Glutamatergic neuron (in vitro differentiated cells): ENCODE measurements at places on chromosomes 11 and 22.

DNA sequence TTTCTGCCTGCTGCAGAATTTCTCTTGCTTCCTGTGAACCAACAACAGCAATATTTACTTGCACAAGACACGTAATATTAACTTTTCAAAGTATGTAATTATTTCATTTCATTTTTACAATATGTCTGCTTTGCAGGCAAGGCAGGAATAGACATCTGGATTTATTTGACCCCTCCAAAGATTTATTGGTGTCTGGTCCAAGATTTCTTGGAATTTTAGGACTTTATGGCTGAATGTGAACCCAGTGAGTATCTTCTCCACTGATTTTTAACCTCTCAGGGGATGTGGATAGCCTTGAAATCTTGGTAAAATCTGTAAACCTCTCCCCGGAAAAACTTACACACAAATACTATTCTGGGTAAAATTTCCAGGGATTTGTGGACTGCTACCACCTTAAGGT lies 61.5 kb downstream of the PKNOX2 start:
- DNase-seq, result no peak

GRCh38 chr11:134951305-134951700 lies 539.3 kb upstream of the B3GAT1 start:
- DNase-seq, result no peak

DNA sequence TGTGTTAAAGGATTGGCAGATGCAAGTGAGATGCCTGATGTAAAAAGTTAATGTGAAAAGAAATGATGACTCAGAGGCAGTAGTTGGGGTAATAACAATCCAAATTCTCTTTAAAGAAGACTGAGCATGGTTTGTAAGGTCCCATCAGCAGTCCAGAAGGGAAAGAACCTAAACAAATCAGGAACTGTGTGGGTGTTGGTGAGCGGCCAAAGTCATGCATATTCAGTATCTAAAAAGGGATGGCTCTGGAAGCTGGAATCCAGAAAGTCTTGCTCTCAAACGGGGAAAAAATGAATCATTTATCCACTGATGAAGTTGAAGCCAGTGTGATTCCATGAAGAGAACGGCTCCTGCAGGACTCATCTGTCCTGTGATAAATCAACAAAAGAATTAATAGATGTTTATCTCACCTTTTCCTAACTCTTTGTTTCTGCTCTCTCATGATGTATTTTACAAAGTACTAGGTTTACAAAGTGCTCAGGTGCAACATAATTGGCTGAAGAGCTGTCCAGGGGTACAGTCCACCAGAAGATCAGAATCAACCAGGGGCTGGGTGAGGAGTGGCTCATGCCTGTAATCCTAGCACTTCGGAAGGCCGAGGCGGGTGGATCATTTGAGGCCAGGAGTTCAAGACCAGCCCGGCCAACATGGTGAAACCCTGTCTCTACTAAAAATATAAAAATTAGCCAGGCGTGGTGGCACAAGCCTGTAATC lies 20.5 kb upstream of the SORL1-AS1 start:
- no peak for DNase-seq

- no peak for DNase-seq
Measured at GRCh38 chr11:68418648-68419047, 41.9 kb upstream of the PPP6R3 start.

- no peak for DNase-seq
Measured at GRCh38 chr11:5713695-5714094, 22.6 kb upstream of the OR56B1 start.

DNA sequence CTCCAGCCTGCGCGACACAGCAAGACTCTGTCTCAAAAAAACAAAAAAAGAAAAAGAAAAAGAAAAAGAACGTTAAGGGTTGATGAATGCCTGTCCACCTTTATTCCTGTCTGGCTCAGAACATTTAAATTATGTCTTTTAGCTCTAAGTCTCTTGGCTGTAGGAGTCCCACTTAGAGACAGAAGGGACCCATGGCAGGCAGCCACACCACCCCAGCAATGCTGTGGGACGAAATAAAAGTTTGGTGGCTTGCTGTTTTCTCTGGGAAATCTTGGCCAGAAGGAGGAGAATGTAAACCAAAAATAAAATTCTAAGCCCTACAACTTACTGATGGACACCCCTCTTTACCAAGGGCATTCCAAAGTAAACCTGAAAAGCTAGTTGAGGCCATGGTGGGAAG lies 38.9 kb upstream of the GNAZ start:
- no peak for DNase-seq

GRCh38 chr11:94728541-94728940 lies 39.6 kb upstream of the AMOTL1 start:
- no peak for DNase-seq

GRCh38 chr11:350723-351255 lies 18.5 kb upstream of the B4GALNT4 start:
- no peak for DNase-seq

DNA sequence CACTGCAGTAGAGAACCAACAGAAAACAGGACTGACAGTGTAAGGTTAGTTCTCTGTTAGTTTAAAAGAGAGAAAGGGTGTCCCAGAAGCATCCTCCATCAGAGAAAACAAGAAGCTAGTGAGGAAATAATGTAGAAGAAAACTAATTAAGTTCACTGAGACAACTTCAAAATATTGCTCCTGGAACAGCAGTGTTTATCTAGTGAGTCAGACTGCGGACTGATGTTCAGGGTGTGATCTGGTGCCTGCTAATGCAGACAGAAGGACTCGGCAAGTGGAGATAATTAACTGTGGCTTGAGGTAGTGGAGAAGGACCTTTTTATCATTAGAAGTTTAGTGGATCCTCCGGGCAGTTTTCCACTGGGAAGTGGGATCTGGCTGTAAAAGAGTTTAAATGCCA lies 55.4 kb downstream of the CDON start:
- DNase-seq, result no peak

DNA sequence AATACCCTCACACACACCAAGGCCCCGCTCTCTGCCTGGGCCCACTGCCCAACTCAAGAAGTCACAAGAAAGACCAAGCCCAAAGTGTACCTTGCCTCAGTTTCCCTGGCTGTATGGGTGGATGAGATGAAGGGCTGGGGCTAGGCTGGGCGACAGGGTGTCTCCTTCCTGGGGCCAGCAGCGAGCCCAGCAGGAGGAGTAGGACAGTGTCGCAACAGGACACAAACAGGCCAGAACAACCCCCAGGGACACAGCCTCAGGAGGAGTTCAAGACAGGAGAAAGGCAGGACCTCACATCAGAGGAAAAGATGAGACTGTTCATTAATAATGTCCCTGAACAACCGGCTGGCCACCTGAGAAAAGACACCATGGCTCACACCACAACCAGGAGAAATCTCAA lies 13.3 kb downstream of the CSNK1E start:
- DNase-seq, result no peak

GRCh38 chr11:3189886-3190583 lies 24.9 kb upstream of the OSBPL5 start:
- no peak for DNase-seq
